ENCODE measurements at places on chromosomes 11 and 22. TPM values are rescaled to one million over a fixed set of nuclear protein-coding genes. Genes with fewer than 3 reads are reported as not detected.

DNA sequence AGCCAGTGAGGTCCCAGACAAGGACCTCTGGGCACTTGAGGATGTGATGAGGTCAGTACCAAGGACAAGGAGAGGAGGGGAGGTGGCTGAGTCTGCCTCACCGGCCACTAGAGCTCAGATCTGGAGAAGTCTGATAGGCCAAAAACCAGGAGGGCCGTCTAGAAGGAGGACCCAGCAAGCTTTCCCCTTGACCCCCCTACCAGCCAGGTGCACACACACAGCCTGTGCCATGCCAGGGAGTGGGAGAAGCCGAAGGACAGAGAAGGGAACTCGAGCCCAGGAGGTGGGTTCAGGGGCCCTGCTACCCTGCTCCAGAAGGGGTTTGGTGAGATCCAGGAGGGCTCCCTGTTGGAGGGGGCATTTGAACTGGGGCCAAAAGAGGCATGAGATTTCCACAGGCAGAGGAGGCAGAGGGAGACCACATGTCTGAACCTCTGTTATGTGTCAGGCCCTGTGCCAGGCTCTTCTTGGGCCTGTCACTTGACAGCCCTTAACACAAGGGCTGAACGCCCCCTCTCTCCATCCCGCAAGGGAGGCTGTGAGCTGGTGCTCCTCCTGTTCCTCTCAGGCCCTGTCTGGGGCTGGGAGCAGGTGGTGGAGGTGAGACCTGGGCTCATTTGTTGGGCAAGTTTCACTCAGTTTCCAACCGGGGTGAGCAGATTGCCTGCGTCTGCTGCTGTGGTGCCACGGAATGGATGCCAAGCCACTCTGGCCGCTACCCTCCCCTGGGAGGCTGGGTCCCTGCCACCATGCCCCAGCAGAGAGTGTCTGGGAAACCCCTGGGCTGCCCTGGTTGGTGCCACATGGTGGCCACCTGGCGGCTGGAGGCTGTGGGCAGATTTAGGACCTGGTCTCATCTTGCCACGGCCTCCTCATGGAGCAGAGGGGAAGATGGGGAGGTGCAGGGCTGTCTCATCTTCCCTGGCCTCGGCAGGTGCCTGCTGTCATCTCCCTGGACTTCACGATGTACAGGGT, 65.2 kb downstream of the MPPED1 start:
- no peaks in the 10 kb centered on the region for H3K4me1 ChIP-seq
- no peaks in the 10 kb centered on the region for H3K27me3 ChIP-seq
- no peak for DNase-seq

GRCh38 chr11:27582621-27583020, 76.1 kb upstream of the LIN7C start:
- no peaks in the 10 kb centered on the region for H3K36me3 ChIP-seq
- H3K27me3 ChIP-seq, result no peaks in the 10 kb centered on the region
- no peak overlapping the region for H3K27ac ChIP-seq
- no peaks in the 10 kb centered on the region for H3K4me1 ChIP-seq

The NCR3LG1 gene
- 2.2 TPM for total RNA-seq

DNA sequence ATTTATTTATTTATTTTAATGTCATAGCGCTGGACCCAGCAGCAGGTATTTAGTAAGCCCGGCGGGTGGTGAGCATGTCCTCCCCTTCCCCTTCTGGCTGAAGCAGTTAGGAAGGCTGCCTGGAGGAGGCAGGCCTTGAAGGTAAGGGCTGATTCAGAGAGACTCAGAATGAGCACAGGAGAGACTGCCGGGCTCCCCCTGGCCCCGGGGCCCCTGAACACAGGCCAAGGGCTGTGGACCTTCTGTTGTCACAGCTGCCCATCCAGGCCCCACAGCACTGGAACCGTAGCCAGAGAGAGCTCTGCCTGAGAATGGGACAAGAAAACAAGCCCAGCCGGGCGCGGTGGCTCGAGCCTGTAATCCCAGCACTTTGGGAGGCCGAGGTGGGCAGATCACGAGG, 52.8 kb downstream of the KCNJ4 start:
- no peak overlapping the region for H3K4me3 ChIP-seq
- H3K36me3 ChIP-seq, result no peaks in the 10 kb centered on the region
- H3K27me3 ChIP-seq, result no peaks in the 10 kb centered on the region
- DNase-seq, result no peak

The ST14 gene
- total RNA-seq, result 11.6 TPM
